ACHN (cell line): ENCODE measurements at places on chromosomes 5 and 9.

GRCh38 chr5:180988592-180988991 lies at the start of gene BTNL3:
BTNL3 (plus strand) TSS chr5:180988846; CDS start chr5:180989029, 183 bp downstream.
- DNase-seq = no peak

GRCh38 chr5:124631874-124632550 lies 114.4 kb downstream of the ZNF608 start:
- DNase-seq = no peak

DNA sequence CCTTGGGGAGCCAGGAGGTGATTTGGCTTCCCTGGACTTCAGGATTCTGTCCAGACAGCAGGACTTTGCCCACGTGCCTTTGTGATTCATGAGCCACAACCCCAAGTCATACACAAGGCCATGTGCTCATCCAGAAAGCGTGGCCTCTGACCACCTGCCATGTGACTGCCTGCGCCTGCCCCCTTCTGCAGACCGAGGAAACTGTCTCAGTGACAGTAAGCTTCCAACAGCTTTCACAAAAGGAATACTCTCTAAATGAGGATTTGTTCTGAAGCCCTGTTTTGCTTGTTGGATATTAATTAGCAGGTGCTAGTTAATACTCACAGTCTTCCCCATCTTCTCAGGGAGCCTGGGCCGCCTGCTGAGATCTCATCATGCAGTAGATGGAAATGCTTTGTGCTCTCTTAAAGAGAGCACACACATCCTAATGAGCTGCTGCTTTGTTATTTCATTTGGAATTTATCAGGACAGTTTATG lies 36.9 kb upstream of the ANGPTL2 start:
- peak; percentile 47 for DNase-seq

GRCh38 chr5:145978708-145979107 lies 42.3 kb downstream of the SH3RF2 start:
- DNase-seq = no peak

GRCh38 chr9:94085062-94085639 lies 887 bp downstream of the PTPDC1 start:
- DNase-seq = peak; percentile 32

DNA sequence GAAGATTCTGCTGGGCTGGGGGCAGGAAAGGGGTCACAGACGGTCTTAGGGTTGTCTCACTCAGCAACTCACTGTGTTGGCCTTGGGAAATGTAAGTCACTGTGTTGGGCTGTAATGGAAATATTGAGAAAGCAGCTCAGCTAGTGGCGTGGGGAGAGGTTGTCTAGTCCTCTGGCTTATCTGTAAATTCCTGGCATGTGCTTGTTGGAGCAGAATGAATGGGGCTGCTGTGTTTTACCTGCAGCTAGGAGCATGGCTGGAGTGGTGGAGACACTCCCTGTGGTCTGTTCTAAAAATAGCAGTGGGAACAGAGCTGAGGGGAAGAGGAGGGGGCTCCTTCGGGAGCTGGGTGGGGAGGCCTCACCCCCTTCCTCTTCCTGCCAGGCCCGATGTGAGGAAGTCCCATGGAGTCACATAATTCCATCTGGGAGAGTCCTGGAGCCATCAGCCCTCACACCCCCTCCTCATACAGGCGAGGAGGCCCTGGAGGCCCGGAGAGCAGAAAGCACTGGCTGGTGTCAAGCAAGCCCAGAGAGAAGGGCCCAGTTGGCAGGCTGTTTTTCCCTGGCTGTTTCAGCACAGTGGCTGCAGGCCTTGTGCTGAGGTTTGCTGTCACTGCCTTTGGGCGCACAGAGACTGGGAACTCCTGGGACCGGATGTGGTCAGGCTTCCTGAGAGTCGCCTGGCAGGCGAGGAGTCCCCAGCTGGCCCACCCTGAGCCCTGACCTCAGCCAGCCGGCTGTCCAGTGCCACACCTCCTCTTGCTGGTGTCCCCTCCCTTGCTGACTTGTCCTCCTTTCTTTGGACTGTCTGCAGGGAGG lies 84.9 kb downstream of the RGS3 start:
- DNase-seq = no peak

DNA sequence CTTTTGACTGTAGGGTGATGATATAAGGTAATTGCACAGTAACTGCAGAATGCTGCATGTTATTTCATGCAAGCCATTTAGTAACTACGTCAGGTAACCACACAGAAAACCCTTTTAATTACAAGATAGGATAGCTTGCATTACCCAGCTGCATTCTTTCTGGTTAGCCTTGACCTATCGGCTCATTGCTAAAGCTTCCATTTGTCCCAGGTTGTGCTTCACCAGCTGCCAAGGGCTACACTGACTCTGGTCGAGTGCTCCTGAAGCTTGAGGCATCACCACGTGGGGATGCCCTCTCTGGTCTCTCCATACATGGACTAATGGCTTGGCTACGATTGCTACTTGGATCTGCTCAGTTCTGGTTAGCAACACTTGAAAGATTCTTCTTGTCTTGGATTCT lies 81.1 kb upstream of the SLC12A2 start:
- no peak for DNase-seq
